ENCODE measurements at places on chromosomes 2 and 18.

DNA sequence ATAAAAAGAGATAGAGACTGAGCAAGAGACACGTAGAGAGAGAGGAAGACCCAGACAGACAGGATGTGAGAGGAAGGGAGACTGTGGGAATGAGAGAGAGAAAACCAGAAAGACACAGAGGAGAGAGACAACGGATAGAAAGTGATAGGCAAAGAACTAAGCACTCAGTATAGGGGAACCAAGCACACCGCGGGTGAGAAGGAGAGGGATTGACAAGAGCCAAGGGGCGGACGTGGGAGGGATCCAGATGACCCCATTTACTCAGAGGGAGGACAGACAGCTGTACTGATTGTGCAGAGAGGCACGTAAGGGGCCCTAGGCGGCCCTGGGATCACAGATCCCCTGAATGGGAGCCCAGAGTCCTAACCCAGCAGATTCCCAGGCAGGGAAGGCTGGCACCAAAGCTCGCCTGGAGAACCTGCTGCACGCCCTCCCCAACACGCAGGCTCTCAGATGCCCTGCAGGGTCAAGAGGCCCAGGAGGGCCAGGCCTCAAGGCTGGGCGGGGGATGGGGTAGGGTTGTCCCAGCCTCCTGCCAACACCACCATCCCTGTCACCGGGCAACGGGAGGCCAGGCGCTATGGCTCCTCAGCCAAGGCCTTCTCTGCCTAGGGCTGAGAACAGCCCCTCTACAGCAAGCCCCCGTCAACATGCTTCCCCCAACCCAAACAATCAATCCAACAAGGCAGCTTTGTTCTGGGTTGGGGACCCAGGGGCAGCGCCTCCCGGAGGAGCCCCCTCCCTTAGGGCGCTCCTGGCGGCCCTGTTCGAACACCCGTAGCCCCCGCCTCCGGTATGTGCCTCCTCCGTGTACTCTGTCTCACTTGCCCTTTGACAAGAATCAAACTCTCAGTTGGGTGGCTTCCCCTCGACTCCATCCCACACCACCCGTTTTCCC is 579 bp downstream of the LOXL3 start:
- DNase-seq = no peak

DNA sequence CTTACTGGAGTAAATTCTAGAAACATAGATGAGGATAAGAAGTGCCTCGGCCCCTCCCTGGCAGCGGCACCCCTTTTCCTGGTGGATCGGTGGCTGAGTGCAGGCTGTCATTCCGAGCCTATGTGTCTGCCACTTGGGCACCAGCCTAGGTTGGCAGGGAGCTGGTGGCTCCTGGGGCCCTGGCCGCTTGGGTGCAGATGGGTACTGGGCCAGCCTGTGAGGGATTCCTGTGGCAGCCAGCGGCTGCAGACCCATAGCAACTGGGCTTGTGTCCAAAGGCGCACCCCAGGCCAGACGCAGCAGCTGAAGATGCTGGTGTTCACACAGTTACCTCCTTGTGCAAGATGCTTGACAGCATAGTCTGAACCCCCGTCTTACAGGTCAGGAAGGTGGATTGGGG is 2.8 kb downstream of the SNORC start:
- no peak for DNase-seq

- no peak for DNase-seq
Observed at GRCh38 chr18:69916412-69916811, 31.3 kb downstream of the CD226 start.

DNA sequence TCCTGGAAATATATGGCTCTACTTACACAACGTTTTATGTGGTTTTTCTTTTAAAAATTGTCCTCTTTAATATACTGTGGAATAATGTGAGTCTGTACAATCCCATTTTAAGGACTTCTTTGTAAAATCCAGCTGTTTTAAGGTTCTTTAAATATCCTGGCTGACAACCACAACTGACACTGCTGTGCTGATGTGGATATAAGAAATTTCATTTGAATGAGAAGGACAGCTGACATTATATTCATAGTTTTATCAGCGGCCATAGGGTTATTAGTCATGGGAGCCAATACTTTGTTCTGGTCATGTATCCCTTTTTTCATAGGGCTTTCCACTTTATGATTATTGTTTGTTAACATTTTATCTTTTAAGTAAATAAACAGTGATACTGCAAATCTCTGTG is 169.5 kb downstream of the CAMKMT start:
- DNase-seq = no peak

DNA sequence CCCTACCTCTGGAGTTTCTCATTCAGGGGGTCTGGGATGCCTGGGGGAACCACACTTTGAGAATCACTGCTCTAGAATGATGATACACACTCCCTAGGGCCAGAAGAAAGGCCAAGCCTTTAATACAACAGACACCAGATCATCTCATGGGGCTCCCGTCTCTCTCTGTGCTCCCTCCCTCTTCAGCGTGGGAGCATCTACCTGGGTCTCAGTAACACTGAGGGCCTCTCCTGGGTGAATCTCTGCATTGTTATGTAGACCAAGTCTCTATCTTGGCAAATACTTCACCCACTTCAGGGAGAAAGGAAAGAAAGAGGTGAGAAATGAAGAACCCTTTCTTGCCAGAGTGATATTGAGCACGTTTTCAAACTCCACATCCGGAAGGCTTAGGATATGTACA is 146.8 kb upstream of the MSH6 start:
- no peak for DNase-seq

DNA sequence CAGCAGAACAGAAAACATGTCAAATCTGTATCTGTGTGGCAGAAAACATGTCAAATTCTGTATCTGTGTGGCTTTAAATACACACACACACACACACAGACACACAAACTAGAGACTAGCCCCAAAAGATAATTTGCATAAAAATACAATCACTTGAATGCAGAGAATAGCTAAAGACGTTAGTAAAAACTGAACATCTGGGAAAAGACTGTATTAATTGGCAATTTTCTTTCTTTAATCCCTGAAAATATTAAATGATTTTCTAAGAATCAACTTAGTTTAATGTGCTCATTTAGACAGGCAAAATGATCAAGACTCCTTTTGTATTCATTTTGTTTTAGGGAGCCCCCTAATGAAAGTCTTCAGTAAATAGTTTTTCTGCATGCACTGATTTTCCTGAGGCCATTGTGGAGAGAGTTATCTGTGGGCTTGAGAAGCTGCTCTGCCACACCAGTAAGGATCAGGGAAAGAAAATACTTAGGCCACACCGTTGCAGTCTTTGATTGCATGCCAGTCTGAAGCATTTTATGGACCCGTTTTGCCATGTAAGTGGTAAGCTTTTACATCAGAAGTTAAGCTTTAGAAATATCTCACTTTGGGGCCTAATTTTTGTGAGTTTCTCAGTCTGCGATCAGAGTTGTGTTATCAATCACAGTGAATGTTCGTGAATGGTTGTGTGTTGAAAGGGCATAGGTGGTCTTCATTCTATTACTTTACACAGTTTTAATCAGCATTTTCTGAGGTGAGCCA is 2.2 kb downstream of the SPATS2L start:
- no peak for DNase-seq
